CD4-positive, alpha-beta T cell treated with Interleukin-2 at 100 ng/mL for 4 hours (primary cell): ENCODE measurements at places on chromosomes 11 and 22.

DNA sequence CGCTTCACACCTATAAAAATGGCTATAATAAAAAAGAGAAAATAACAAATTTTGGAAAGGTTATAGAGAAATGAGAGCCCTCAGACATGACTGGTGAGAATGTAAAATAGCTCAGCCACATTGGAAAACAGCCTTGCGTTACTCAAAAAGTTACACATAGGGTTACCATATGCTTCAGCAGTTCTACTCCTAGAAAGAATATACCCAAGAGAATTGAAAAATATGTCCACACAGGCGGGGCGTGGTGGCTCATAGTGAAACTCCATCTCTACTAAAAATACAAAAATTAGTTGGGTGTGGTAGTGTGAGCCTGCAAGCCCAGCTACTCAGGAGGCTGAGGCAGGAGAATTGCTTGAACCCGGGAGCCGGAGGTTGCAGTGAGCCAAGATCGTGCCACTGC, 7.6 kb upstream of the JHY start:
- no peak for DNase-seq

- no peak for DNase-seq
These were observed 955.6 kb downstream of the OPCML start for GRCh38 chr11:132576706-132577105.

DNA sequence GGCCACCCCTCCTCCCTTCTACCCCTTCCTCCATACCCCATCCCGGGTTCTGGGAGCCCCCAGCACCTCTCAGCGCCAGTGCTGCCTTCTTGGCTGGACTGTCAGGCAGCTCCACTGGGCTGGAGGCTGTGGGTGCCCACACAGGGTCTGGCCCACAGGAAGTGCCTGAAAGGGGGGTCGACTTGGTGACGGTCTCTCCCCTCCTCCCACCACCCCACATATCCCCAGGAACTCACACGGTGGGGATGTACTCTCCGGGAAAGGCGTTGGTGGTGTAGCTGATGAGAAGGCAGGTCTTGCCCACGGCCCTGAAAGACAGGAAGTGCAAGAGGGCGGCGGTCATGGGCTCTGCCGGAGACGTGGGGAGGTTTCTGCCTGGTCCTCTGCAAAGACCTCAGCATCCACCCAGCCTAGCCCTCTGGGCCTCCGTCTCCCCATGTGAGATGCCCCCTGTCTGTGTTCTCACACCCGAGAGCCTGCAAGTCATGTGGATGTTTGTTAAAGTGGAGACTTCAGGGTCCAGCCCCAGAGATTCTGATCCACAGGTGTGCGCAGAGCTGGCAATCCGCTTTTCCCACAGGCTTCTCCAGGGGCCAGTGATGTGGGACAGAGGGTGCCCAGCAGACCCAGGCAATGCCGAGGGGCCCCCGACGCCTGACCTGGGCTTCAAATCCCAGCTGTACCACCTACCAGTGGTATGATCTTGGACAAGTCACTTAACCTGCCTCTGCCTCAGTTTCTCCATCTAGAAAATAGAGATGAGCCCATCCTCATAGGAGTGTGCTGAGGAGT, 2.5 kb downstream of the RAC2 start:
- peak; percentile 54 for DNase-seq

DNA sequence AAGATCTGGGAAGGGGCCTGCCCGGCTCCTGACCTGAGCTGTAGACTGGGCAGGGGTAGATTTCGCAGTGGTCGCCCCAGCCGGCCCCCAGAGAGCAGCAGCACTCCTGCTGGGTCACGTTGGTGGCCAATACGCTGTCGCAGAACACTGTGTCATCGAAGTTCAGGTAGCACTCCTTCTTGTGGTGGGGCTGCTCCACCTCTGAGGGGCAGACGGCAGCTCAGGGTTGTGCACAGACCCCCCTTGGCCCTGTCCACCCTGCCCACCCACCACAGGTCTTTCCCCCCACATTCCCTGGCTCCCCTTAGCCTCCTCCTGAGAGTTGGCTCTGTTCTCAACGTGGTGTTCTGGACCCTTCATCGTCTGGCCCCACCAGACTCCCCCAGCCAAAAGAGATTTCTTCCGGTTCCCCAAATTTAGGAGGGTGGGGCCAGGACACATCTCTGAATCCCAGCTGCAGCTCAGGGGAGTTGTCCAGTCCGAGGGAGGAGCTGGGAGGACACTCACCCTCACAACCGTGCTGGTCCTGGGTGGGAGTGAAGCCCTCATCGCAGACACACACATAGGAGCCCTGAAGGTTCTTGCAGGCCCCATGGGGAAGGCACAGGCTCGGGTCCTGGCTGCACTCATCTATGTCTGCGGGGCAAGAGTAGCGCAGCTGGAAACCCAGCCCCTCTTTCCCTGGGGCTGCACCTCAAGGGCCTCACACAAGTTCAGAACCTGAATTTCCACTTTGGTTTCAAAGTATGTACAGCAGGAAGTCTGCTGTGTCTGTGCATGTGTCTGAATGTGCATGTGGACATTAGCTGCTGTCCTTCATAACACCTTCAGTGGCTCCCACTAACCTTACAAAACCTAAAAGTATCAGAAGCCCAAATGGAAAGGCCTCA, 16.5 kb downstream of the SCYL1 start:
- DNase-seq = no peak

- no peak for DNase-seq
These were observed 14.6 kb downstream of the DKK3 start for GRCh38 chr11:11993839-11994238.

DNA sequence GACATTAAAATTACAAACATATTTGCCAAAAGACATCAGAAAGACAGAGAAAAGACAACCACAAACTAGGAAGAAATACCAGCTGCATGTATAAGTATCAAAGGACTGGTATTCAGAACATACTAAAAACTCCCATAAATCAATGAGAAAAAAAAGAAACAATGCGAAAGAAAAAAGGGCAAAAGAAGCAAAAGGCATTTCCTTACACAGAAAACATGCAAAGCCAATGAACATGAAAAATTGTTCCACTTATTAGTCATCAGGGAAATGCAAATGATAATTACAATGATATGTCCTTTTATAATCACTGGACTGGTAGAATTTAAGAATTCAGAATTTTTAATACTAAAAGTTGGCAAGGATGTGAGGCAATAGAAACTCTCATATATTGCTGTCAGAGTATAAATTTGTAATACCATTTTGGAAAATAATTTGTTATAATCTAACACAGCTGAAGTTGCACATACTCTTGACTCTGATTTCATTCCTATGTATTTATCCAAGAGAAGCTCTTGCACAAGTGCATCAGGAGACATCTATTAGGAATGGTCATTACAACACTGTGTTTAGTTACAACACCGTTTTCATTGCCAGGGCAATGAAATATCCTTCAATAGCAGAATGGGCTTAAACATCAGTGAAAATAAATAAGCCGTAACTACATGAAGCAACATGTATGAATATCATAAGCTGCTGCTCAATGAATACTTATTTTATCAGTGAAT, 279.7 kb downstream of the SWAP70 start:
- DNase-seq = no peak

- no peak for DNase-seq
These were observed 11.9 kb upstream of the CERK start for GRCh38 chr22:46749682-46750529.

GRCh38 chr22:33427461-33427860, 369.3 kb upstream of the SYN3 start:
- DNase-seq = no peak

DNA sequence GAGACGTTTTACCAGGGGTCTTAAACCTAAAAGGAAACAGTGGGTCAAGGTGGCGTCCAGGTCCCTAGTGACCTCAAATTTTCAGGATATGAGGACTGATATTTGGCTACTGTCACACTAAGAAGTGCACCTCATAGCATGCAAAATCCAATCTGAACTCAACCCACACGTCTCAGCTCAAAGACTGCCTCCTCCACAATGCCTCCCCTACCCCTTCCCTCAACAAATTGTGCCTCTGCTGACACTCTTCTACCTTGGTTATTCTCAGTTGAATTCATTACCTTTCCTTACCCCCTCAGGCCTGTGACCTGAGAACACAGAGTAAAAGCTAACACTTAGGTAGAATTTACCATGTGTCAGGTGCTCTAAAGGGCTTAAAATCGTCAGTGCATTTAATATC, 12.4 kb upstream of the LIPT2 start:
- DNase-seq = no peak

GRCh38 chr11:35038211-35038928, 100.6 kb upstream of the CD44 start:
- DNase-seq = no peak

GRCh38 chr22:35317680-35318290, 18.1 kb downstream of the TOM1 start:
- no peak for DNase-seq

GRCh38 chr22:50419116-50419515, 55.7 kb downstream of the SBF1 start:
- no peak for DNase-seq

GRCh38 chr22:31082606-31083376, 1.7 kb downstream of the SMTN start:
- peak; percentile 25 for DNase-seq

DNA sequence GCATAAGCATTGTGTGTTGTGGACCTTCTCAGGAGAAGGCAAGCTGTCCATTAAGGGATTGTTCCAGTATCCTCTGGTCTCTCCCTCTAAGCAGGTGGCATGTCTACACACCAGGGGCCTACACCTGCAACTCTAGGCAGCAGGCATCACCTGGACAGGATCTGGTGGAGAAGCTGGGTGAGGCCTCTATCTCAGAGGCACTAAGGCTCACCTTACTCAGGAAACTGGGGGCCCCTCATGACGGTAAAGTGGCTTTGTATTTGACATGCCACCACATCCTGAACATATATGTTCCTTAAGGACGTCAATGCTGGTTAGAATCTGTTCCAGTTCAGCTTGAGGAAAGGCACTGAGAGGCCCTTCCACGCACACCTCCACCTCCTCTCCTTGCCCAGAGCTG, 891.3 kb downstream of the OPCML start:
- no peak for DNase-seq

DNA sequence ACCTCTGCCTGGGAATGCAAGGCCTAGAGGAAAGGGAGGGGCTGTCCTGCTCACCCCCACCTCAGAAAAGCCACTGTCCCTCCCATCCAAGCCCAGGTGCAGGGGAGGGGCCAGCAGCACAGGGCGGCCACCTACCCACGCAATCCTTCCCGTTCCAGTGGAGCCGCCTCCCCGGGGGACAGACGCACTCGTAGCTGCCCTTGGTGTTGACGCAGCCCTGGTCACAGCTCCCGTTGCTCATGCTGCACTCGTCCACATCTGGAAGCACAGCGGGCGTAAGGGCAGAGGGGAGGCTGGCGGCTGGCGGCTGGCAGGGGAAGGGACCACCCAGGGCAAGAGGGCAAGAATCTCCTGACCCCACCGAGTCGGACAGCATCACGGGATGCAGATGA, 40.3 kb upstream of the TTLL12 start:
- DNase-seq = no peak

DNA sequence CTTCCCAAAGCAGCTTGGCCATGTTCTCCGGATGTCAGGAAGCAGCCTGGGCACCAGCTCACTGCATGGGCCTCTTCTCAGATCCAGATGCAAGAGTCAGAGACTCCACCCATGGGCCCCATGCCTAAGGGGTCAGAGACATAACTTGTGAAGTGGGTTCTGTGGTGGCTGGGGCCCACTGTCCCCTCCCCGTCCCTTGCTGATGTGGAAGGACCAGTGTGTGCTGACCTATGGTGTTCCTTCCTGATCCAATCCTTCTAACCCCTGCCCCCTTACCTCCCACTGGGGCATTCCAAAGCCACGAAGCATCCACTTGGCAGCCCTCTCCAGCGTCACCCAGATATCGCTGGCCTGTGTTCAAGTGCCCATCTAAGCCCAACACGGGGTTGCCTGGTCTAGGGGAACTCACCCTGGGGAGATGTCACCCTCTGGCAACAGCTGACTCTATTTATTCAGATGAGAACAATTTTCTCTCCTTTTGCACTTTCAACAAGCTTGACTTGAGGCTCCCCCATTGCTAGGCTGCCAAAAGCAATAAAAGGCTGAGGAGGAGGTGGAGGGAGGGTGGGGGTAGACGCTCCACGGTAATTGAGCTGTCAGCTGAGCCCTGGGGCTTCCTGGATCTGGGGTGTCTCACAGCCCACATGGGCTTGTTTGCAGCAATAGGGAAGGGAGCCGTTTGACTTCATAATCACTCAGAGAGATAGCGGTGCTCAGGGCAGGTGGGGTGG, 158.5 kb downstream of the ADAMTS15 start:
- no peak for DNase-seq

DNA sequence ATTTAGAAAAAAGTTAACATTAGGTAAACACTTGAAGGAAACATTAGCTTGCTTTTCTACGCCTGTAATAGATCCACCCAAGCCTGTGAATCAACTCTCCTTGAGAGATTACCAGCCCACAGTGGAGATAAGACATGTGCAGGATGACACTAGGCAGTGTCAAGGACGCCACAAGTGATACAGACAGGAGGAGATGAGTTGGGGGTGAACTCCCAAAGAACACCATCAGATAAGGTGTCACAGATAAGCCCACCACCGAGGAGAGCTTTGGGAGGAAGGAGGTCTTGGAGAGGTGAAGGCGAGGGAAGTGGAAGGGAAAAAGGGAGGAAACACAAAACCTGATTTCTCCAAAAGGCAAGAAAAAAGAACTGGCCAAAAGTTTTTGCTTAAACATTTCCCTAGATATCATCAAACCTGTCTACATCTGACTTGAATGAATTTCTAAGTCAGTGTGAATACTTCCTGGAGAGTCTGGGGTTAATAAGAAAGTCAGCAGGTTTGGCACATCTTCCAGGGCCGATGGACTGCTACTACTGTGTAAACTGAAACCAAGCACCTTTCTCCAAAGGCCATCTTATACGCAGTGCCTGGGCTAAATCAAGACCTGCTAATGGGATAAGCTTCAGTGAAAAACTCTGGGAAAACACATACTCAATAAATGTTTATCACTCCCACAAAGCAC, 15.5 kb downstream of the CLTCL1 start:
- DNase-seq = no peak

- no peak for DNase-seq
These were observed 112.0 kb upstream of the OR5AK2 start for GRCh38 chr11:56876621-56877275.

GRCh38 chr11:128593281-128593680, 5.9 kb upstream of the ETS1 start:
- no peak for DNase-seq

DNA sequence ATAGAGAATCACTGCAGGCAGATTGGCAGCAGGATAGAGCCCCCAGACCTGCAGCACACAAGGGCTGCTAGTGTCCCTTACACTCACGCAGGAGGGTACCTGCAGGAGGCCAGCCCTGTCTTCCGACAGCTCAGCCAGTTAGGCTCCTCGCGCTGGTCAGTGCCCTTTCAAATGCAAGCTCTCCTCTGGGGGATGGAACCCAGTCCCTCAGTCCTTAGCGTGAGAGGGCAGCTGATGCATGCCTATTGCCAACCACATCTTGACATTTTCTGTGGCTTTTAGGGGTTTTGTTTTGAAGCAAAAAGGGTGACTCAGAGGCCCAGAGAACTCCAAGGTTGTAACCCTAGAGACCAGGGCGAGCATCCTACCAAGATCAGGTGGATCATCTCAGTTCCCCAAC, 40.0 kb downstream of the WNT11 start:
- no peak for DNase-seq

- no peak for DNase-seq
These were observed 28.8 kb downstream of the ZNF70 start for GRCh38 chr22:23722160-23722559.
